ENCODE measurements at places on chromosomes 7 and 10.

DNA sequence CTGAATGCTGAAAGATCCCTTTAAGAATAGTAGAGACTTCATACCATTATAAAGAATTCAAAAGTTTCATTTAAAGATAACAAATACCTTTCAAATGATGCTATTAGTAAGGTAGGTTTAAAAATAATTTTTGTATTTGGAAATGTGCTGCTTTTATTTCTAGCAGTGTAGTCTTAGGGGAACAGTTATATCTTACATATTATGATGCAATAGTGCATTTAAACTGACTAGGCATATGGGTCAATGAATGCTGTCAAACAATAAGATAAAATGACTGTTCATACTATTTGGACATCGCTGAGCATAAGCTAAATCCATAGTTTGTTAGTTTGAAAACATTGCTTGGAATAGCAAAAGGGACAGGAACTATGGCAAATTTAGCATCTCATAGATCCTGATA lies 354.8 kb upstream of the SEMA3A start:
- no peak for DNase-seq

- no peak for DNase-seq
Measured at GRCh38 chr7:54932818-54933543, 85.8 kb upstream of the EGFR start.

DNA sequence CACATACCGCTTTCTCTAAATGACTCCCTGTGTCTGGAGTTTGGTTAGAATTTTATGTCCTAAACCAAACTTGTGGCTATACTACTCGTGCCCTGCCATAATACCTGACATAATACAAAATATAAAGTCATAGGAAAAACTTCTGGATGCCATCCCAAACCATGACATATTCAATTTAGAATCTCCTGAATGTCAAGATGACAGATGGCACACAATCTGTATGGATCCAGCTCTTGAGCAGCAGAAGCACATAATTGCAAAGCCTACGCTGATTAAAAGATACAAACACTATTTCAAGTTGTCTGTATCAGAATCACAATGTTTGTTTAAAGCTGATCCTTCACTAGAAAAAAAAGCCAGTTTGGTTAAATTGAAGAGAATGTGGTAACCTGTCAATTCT lies 22.4 kb upstream of the CDC14C start:
- no peak for DNase-seq

DNA sequence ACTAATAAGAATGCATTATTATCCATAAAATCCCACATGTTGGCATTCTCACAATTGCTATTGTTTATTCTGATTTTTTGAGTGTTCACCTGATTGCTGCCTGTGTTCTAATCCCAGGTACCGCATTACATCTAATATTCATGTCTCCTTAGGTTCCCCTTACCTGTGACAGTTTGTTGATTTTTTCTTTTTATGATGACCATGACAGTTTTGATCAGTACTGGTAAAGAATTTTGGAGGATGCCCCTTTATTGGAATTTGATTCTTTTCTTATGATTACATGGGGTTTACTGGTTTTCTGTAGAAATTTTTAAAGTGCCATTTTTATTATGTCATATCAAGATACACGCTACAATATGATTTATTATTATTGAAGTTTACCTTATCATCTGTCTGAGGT lies 1091.1 kb downstream of the NRG3 start:
- no peak for DNase-seq

GRCh38 chr7:31828520-31828919 lies 141.5 kb downstream of the PPP1R17 start:
- no peak for DNase-seq

- DNase-seq, result no peak
Measured at GRCh38 chr10:17240096-17240495, 12.1 kb downstream of the VIM start.

GRCh38 chr7:73521636-73522104 lies 423 bp downstream of the BAZ1B start:
- DNase-seq, result peak; percentile 67

DNA sequence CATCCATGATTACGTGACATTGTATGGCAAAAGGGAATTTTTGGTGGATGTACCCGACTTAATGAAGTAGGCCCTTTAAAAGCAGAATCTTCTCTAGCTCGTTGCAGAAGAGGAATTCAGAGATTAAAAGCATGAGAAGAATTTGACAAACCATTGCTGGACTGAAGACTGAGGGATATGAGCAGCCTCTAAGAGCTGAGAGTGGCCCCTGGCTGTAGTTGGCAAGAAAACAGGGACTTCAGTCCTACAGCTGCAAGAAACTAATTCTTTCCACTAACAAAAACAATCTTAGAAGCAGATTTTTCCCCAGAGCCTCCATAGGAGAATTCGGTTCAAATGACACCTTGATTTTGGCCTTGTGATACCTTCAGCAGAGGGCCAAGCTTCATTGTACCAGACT lies 34.1 kb downstream of the MACC1 start:
- no peak for DNase-seq

- no peak for DNase-seq
Measured at GRCh38 chr10:14688606-14689005, 86.1 kb downstream of the FAM107B start.

DNA sequence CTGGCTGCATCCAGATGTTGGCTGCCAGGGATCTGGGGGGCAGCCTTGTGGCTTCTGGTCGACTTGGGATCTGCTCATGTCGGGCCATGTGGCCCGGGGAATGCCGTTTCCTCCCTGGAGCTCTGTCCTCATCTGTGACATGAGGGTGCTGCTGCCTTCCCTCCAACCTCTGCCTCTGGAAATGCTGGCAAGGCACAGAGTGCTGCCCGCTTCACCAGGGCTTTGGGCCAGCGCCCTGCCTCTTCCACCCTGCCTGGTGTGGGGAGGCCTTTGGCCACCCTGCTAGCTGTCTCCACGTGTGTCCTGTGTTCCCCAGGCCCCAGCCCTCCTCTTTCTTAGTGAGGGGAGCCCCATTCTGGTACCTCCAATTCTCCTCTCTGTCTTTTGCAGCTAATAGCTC lies 5.8 kb upstream of the SMARCD3 start:
- DNase-seq, result no peak

DNA sequence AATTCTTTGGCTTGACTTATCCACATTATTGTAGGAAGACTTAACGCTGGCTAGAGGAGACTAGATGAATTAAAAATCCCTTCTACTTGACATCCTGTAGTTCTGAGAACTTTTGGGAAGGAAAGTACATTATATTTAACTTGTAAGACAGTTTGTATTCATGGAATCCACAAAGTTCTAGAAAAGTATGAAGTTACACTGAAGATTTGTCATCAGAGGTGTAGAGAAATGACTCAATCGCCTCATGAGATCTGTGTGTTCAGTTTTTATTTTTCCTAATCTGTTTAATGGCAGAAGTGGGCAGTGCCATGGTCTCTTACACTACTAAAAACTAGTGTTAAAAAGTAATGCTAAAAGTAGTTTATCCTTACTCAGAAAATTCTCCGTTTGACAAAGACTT lies 89.1 kb upstream of the SMIM30 start:
- DNase-seq, result no peak

GRCh38 chr10:46220872-46221538 lies 65.8 kb upstream of the ANTXRL start:
- DNase-seq, result no peak

DNA sequence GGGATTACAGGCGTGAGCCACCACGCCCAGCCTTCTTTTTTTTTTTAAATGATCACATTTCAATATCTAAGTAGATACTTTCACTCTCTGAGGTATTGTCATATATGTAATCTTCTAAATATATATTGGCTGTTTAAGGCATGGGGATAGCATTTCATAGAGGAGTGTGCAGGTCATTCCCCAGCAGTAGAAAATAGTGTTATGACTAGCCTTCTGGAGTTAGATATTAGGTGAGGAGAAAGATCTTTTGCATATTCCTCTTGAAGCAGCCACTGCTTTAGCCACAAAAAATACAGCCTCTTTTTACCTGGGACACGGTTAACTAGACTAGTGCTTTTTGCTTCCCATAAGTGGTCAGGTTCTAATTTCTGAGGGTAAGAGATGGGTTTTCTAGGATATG lies 28.9 kb downstream of the ADD3 start:
- no peak for DNase-seq

DNA sequence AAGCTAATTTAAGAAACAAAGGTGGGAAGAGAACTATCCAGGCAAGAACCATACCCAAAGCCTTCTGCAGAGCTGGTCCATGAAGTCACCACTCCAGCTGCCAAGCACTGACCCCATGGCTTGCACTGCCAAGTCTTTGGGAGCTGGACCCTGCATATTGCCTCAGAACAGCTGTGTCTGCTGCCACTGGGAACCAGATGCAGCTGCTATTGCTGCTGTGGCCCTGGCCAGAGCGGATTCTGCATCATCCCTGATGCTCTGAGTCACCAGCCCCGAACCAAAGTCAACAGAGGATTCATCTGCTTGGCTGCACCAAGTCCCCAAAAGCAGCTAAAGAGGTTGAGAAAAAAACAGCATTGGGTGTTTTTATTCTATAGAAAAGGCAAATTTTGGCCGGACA lies 39.2 kb upstream of the GSAP start:
- no peak for DNase-seq

GRCh38 chr7:2539031-2539911 lies 16.1 kb downstream of the BRAT1 start:
- no peak for DNase-seq

- no peak for DNase-seq
Measured at GRCh38 chr10:60444494-60445064, 54.9 kb upstream of the ANK3 start.

GRCh38 chr7:100370303-100370702 lies 3.0 kb upstream of the PILRA start:
- DNase-seq, result no peak

- no peak for DNase-seq
Measured at GRCh38 chr7:127781081-127781480, 129.1 kb downstream of the SND1 start.

DNA sequence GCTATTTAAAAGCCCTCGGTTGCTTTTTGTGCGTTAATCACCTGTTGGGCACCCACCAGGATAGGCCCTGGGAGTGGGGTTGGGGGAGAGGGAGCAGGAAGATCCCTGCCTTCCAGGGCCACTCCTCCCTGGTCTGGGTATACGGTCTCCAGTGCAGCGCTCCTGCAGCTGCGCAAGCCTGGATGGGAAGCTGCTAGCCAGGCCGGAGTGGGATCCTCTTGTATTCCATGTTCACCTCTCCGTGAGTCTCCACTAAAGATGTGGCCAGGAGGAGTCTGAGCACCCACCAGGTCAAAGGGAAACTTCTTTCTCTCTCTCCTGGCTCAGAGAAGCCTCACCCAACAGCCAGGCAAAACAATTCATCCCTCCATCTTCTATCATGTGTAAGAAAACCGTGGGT lies 78.8 kb upstream of the ANLN start:
- no peak for DNase-seq

DNA sequence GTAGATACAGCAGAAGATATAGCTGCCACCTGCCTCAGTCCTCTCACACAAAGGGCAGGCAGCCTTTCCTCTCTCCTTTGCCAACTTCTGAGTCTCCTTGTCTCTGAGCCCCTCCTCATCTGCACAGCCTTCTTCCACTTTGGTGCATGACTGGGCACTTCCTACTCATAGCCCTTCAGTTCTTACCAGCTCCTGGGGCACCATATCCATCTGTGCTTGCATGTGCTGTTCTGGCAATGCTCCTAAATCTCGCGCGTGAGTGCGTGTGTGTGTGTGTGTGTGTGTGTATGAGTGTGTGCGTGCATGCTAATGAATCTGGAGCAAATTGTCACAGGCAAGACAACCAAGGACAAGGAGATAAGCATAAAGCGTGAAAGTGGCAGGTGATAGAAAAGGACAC lies 1271.6 kb upstream of the SORCS1 start:
- DNase-seq, result no peak

DNA sequence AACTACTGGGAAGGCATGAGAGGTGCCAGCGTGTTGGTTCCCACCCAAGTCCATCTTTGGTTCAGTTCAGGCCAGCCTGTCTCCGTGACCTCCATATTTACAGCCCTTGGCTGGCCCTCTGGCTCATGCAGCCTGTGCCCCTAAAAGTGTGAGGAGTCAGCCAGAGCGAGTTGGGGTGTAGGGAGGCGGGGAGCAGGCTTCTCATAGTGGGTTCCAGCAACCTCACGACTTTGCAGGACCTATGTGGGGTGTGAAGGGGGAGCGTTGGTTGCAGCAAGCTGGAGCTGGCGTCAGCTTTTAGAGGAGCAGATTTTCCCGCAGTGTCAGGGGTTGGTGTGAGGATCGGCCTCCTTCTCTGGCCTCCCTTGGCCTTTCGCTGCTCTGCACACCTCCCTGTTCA lies 9.8 kb downstream of the TSPAN14 start:
- no peak for DNase-seq

DNA sequence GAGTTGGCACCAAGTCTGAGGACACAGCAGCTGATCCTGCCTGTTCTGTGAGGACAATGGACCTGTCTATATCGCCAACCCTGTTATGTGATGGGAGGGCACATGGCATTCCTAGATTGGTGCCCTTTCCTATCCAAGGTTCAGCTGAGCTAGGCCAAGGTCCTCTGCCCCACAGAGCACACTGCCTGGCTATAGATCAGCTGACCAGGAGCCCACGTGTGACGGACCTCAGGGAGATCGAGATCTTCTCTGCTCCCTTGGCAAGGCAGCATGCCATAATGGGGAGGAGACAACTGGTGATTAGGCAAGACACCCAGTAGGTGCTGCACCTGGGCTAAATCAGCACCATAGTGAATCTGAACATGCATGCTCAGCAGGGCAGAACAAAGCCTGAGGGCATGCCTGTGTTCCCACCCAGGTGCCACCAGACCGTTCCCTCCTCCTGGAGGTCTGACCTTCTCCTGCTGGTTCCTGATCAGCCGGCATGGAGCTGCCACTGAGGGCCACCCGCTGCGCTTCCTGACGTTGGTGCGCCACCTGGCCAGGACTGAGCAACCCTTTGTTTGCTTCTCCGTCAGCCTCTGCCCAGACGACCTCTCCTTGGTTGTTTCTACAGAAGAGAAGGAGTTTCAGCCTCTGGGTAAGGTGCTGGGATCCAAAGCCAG lies 93.7 kb downstream of the WDFY4 start:
- no peak for DNase-seq
